GM10248 (cell line): ENCODE measurements at places on chromosomes 3 and 15.

GRCh38 chr3:31370681-31371080, 162.0 kb upstream of the STT3B start:
- no peak for DNase-seq

DNA sequence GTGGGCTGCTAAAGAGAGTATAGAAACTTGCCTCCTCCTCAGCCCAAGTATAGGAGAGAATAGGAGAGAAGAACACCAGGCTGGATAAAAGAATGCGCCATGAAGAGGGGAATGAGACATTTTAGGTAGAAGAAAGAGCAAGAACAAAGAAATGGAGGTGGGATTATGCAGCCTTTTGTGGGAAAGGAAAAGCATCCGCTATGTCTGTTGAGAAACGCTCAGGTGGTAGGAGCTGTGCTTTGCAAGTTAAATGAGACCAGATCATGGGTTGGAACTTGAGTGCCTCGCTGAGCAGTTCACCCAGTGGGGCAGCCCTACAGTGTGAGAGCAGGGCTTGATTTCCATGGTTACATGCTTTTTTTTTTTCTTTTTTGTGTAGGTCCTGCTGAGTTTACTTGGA, 11.5 kb upstream of the RTP1 start:
- DNase-seq, result no peak

- no peak for DNase-seq
These were observed 19.1 kb upstream of the SPINK8 start for GRCh38 chr3:48352546-48352945.

- no peak for DNase-seq
These were observed 273.8 kb downstream of the CD47 start for GRCh38 chr3:107817076-107817475.

DNA sequence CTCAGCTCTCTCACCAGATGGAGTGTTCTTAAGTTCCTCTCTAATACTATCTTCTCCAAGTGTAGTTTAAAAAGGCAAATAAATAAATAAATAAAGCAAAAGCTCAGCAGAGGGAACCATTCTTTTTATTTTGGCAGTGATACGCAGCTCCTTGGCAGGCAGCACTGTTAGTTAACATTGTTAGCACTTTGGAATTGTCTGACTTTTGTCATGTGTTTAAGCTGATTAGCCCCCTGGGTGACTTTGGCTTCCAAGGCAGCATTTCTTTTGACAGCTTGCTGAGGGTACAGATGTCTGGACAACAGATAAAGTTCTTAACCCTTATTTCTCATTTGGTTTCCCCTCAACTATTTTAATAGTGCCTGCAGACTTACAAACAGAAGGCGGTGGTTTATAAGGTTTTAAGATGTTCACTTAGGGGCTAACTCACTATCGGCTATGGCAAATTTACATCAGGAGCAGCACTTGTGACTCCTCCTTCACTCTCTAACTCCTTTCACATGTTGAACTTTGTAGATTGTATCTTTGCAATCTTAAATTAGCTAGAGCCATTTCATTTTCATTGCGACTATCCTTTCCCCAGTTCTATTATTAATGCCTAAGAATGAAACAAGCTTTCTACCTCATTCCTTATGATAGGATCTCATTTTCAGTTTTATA, 213.4 kb downstream of the ZBBX start:
- no peak for DNase-seq

GRCh38 chr3:46615050-46615775, 2.9 kb downstream of the FAM240A start:
- no peak for DNase-seq

- DNase-seq, result no peak
These were observed 57.6 kb downstream of the SSR3 start for GRCh38 chr3:156497326-156497725.
